Glomerular endothelial cell (primary cell): ENCODE measurements at places on chromosomes 13 and 19. TPM values are rescaled to one million over a fixed set of nuclear protein-coding genes. Genes with fewer than 3 reads are reported as not detected.

KLK14 gene
- total RNA-seq = not detected in 2 replicates

VMAC gene
- 3.2 and 6.1 TPM in 2 replicates for total RNA-seq

BRME1 gene
- 0.15 and 1.4 TPM in 2 replicates for total RNA-seq

CD22 gene
- total RNA-seq = 0.29 and 1.8 TPM in 2 replicates

ATP8B3 gene
- 1.5 and 5.1 TPM in 2 replicates for total RNA-seq

DLL3 gene
- total RNA-seq = 0.87 and 2.0 TPM in 2 replicates
